ENCODE measurements at places on chromosomes 6 and 20. TPM values are rescaled to one million over a fixed set of nuclear protein-coding genes. Genes with fewer than 3 reads are reported as not detected.

DNA sequence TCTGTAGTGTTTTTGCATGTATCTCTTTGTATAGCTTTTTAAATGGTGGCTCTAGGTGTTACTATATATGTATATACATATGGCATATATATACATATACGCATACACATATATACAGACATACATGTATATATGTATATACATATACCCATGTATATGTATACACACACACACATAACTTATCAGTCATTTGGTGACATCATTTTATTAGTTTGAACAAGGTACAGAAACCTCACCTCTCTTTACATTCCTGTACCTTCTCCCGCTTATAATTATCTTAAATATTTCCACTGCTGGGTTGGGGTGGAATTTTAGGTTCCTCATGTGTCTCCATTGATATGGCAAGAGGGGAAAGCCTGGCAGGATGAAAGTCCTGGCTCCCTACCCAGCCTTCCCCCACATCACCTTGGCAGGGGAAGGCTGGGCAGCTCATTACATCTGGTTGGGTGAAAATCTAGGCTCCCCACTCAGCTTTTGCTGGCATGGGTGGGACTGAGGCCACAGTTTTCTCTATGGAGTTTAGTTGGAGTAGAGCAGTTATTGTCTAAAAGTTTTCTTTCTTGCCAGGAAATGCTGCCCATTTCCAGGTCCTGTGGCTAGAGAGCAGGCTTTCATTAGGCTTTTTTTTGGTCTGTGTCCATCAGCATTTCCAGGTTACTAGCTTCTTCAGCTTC is 7.6 kb downstream of the GLO1 start:
- peaks cover 43% of the 10 kb centered on the region for H3K36me3 ChIP-seq
- no peak for DNase-seq
- H3K27ac ChIP-seq, result no peak overlapping the region
- no peaks in the 10 kb centered on the region for H3K27me3 ChIP-seq
- no peak overlapping the region for H3K4me3 ChIP-seq
- H3K4me1 ChIP-seq, result peaks cover 20% of the 10 kb centered on the region

The GHRH gene
- total RNA-seq, result not detected

The NPEPL1 gene
- 34.0 TPM for total RNA-seq

DNA sequence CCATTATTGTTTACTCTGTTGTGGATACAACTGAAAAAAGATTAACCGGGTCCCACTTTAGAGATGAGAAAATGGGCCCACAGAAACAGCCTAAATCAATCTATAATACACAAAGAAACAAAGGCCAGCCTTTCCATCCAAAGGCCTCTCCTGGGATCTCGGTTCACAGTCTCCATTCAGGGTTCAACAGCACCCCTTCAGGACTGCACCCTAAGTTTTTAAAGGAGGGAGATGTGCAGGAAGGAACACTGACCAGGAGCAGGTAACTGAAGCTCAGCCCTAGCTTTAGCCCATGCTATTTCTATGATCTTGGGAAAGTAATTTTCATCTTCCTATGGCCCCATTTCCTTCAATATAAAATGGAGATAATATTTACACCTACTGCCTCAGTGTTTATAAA is 147.7 kb downstream of the BTBD9 start:
- peaks cover 3% of the 10 kb centered on the region for H3K4me1 ChIP-seq
- no peak for DNase-seq
- no peaks in the 10 kb centered on the region for H3K27me3 ChIP-seq
- no peak overlapping the region for H3K27ac ChIP-seq
- H3K4me3 ChIP-seq, result no peak overlapping the region

GRCh38 chr6:2047855-2048254 is 197.6 kb downstream of the GMDS start:
- peaks cover 7% of the 10 kb centered on the region for H3K36me3 ChIP-seq
- H3K4me3 ChIP-seq, result no peak overlapping the region
- H3K27me3 ChIP-seq, result no peaks in the 10 kb centered on the region
- no peaks in the 10 kb centered on the region for H3K4me1 ChIP-seq
- DNase-seq, result no peak
- H3K27ac ChIP-seq, result no peak overlapping the region

- H3K4me1 ChIP-seq, result peaks cover 19% of the 10 kb centered on the region
- no peaks in the 10 kb centered on the region for H3K36me3 ChIP-seq
- no peak overlapping the region for H3K4me3 ChIP-seq
- no peak for DNase-seq
- no peaks in the 10 kb centered on the region for H3K27me3 ChIP-seq
- no peak overlapping the region for H3K27ac ChIP-seq
These were observed 229.7 kb upstream of the MARCKS start for GRCh38 chr6:113627480-113627879.

The BPIFA1 gene
- not detected for total RNA-seq

All from neural crest cell (in vitro differentiated cells).